ENCODE measurements at places on chromosomes 1 and 21. TPM values are rescaled to one million over a fixed set of nuclear protein-coding genes. Genes with fewer than 3 reads are reported as not detected.

The PCSK9 gene
- 0.45 TPM for total RNA-seq

- DNase-seq = no peak
These were observed 19.7 kb downstream of the BTG2 start for GRCh38 chr1:203325026-203325417.

- DNase-seq = no peak
These were observed 204.9 kb downstream of the VAV3 start for GRCh38 chr1:107760065-107760464.

- DNase-seq = no peak
These were observed 42.4 kb upstream of the AK4 start for GRCh38 chr1:65105596-65105995.

- peak; percentile 43 for DNase-seq
These were observed 449 bp downstream of the EPS15 start for GRCh38 chr1:51518586-51519047.

DNA sequence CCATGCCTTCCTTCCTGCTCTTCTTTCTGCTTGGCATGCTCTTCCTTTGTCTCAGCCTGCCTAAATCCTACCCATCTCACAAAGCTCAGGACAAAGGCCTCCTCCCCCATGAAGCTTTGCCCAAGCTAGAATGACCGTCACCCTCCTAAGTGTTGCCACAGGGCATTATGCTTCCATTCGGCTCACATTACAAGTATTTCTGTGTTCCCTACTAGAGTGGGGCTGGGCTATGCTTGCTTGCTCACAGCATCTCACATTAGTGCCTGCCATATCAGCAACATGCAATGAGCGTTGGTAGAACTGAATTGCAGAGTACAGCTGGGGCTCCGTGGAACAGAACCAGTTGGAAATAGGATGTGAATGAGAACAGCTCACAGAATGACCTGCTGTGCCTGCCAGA is 82.8 kb downstream of the CD58 start:
- DNase-seq = no peak

The SPATA46 gene
- not detected for total RNA-seq

GRCh38 chr1:33893147-33893830 is 29.4 kb downstream of the HMGB4 start:
- no peak for DNase-seq

The AK2 gene
- 123 TPM for total RNA-seq

GRCh38 chr21:41477641-41478318 is 30.2 kb downstream of the TMPRSS2 start:
- no peak for DNase-seq

The INSRR gene
- total RNA-seq = 3.0 TPM

- DNase-seq = no peak
These were observed 112.9 kb downstream of the TLR5 start for GRCh38 chr1:223029985-223030769.

DNA sequence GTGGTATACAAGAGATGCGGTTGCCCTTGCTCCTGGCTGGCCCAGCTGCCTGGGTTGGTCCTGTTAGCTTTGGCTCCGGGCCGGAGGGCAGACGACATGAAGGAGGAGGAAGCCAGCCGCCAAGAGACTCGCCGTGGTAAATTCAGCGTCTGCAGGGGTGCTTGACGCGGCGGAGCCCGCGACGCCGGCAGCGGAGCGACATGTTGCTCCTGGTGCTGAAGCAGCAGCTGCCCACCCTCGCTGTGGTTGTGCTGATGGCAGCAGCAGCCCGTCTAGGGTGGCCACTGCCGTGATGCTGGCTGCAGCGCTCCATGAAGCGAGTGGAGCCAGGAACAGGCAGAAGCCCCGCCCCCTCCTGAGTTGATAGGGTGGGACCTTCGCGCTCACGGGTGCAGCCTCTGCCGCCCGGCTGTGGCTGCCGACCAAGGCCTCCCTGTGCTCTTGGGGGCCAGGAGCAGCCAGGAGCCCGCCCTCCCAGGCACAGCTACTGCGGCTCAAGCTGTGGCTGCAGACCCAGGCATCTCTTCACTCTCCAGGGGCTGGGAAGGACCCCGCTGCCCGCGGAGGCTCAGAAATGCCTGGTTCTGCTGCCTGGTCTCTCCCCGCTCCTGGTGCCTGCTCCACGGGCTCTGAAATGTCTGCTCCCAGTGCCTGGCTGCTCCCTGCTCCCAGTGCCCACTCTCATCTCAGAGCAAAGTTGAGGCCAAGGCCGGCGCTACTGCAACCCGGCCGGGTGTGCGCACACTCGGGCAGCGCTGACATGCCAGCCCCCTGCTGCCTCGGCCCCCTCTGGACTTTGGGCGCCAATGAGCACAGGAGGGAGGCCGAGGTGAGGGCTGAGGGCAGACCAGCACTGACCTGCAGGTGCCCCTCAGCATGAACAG is 4.4 kb upstream of the ZNF692 start:
- peak; percentile 86 for DNase-seq

- DNase-seq = no peak
These were observed 53.1 kb downstream of the ST7L start for GRCh38 chr1:112565800-112566199.

- DNase-seq = no peak
These were observed 39.8 kb downstream of the NEK7 start for GRCh38 chr1:198196630-198197029.

GRCh38 chr1:227586733-227587132 is 23.4 kb downstream of the ZNF678 start:
- no peak for DNase-seq

The CD247 gene
- 0.96 TPM for total RNA-seq

Measured in prostate gland (tissue), 2 donors.